ENCODE measurements at places on chromosomes 7 and 10.

DNA sequence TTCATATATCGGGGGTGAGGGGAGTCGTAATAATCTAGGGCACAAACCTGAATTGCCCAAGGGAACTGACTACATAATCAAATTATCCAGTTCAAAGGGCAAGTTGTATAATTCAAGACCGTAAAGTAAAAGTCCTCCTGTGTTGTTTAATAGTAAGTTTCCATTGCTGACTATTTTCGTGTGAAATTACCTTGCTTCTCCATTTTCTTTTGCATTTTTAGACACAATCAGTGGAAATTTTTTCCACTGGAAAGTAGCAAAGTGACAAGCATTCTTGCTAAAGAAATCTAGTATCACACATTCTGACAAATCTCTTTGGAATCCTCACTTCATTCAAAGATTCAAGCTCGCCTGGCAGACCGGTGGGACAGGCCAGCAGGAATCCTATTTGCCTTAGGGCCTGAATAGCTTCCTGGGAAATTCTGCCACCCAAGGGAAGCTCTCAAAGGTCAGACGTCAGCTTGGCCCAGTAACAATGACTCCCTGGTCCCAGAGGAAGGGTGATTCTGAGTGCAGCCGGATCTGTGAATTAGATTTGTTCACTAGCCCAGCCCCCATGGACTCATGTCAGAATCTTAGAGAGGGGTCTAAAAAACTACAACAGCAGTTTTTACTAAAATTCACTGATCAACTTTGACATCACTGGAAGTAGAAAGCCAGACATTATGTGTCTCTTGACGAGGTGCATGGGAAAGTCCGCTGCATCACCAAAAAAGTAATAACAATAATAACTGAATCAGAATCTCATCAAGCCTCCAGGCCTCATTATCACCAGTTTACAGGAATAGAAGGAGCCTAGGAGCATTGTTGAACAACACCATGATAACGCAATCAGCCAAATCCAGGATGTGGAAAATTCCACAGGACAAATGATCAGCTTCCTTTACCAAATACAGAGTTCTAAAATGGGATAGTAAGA, 161.0 kb downstream of the SKIDA1 start:
- no peak for DNase-seq

DNA sequence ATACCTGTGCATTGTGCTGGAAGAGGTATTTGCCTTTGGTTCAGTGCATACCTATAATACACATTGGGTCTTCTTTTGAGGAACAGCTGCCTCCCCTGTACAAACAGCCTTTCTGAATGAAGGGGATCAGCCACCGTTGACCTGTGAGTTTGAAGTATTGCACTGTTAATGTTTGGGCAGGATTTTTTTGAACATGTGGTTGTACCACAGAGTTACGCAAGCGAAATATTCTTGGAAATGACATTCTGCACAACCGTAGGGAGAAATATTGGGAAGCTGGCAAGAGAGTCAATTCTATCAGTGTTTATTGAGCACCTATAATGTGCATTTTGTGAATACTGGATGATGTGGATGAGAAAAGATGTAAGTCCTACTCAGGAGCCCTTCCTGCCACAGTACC, 270.6 kb downstream of the AUTS2 start:
- DNase-seq: no peak

DNA sequence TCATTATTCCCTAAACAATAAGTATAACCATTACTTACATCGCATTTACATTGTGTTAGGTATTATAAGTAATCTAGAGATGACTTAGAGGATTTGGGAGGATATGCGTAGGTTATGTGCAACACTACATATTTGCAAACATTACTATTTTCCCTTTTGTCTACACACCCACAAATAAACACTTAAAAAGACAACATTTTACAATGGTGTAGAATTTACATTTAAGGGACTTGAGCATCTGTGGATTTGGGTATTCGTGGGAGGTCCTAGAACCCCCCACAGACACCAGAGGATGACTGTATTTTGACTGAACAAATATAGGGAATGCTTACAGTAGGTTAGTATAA, 220.2 kb upstream of the MYO3A start:
- DNase-seq: no peak

GRCh38 chr7:50273301-50273700, 31.2 kb upstream of the IKZF1 start:
- no peak for DNase-seq

DNA sequence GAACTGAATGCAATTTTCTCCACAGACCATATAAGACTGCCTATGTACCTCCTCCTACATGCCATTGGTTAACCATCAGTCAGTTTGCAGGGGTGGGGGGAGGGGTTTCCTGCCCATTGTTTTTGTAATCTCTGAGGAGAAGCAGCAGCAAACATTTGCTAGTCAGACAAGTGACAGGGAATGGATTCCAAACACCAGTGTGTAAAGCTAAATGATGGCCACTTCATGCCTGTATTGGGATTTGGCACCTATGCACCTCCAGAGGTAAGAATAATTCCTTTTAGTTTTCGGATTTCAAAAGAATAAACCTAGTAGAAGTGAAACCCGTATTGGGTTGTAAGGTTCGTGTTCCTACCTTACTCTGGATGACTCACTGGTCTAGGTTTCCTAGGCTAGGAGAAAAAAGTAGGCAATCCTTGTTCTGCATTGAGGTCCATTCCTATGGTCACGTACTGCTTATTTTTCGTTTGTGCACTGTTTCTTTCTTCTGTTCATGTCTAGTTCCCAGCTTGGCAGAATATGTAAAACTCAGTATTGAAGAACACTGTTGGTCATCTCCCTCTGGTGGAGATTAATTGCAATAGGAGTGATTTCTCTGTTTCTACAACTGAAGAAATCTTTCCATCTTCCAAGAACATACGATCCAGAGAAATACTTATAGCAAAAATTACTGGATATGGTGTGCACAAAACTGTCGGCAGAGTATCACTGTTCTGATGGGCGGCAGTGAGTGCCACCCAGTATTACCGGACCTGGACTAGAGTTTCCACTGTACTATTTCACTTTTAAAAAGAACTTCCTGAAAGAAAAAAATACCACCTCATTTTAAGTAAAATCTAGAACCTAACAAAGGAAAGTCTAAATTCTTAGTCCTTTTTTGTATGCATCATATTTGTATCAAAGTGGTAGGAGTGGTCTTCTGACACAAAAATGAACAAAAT, at the start of gene AKR1C3:
TSS of gene AKR1C3 (plus strand) at position 150 of the 941 bp plus-strand sequence. CDS start at position 181, 31 bp downstream.
- no peak for DNase-seq

DNA sequence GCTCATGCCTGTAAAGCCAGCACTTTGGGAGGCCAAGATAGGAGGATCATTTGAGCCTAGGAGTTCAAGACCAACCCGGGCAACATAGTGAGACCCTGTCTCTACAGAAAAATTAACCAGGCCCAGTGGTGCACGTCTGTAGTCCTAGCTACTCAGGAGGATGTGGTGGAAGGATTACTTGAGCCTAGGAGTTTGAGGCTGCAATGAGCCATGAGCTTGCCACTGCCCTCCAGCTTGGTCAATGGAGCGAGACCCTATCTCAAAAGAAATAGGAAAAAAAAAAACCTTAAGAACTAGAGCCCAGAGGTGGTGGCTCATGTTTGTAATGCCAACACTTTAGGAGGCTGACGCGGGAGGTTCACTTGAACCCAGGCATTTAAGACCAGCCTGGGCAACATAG, 2.2 kb downstream of the STRA8 start:
- no peak for DNase-seq

- DNase-seq: no peak
Observed at GRCh38 chr7:116501425-116502167, 2.1 kb downstream of the CAV2 start.

- DNase-seq: no peak
Observed at GRCh38 chr7:146331369-146331768, 214.8 kb downstream of the CNTNAP2 start.

GRCh38 chr7:151756076-151756731, 120.7 kb downstream of the PRKAG2 start:
- no peak for DNase-seq

- DNase-seq: no peak
Observed at GRCh38 chr7:134685250-134685649, 38.6 kb downstream of the BPGM start.

DNA sequence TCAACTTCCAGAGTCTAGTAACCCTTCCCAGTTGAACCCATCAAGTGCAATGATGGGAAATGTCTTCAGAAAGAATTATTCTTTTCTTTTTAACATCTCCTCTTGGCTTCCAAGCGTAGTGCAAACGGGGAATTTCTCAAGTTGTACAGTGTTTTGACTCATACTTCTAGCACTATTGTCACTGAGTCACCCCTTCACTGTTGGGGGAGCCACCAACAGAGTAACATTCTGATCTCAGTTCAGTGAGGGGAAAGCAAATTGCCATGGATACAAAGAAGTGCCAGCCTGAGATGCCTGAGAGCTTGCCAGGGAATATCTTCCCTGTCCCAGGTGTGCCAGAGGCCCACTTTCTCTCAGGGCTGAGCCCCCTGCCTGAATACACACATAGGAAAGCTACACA, 31.0 kb downstream of the CYP3A5 start:
- no peak for DNase-seq

GRCh38 chr10:71314694-71315225, 4.3 kb upstream of the SLC29A3 start:
- no peak for DNase-seq

GRCh38 chr7:18655912-18656311, 160.4 kb downstream of the HDAC9 start:
- no peak for DNase-seq

DNA sequence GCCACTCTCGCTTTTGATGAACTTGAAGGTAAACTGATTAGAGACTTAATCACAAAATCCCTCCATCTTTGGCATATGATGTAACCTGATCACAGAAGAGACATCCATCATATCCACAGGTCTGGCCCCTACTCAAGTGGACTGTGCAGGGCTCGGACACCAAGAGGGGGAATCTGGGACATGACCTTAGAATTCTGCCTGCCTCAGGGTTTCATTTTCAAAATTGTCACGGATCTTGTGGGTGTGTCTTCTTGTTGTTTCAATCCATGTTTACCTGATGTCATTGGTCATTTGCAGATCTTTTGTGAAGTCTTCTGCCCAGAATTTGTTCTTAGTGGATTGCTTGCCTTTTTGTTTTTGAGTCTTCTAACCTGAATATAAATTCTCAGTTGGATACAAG, 5.9 kb upstream of the ARMS2 start:
- DNase-seq: no peak

DNA sequence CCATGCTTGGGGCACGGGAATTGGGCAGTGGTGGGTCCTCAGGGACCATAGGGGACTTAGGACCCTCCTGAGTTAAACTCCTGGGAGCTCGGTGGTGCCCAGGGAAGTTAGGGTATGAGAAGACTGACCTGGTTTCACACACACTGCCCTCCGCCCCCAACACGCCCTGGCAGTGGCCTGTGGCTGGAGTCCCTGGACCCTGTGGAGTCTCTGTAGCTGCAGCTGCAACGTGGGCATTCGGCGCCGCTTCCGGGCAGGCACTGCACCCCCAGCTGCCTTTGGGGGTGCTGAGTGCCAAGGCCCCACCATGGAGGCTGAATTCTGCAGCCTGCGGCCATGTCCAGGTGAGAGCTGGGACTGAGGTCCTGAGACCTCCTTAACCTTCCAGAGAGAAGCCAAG, 29.9 kb upstream of the ZNF862 start:
- DNase-seq: no peak

GRCh38 chr7:28481091-28481926, 69.0 kb downstream of the CREB5 start:
- DNase-seq: no peak

- DNase-seq: no peak
Observed at GRCh38 chr7:122965306-122965705, 30.2 kb downstream of the TAS2R16 start.

GRCh38 chr10:930625-931325, 730 bp downstream of the LARP4B start:
- no peak for DNase-seq

- no peak for DNase-seq
Observed at GRCh38 chr7:876972-877311, 588 bp downstream of the GET4 start.

- no peak for DNase-seq
Observed at GRCh38 chr7:92584953-92585352, 5.2 kb downstream of the FAM133B start.

DNA sequence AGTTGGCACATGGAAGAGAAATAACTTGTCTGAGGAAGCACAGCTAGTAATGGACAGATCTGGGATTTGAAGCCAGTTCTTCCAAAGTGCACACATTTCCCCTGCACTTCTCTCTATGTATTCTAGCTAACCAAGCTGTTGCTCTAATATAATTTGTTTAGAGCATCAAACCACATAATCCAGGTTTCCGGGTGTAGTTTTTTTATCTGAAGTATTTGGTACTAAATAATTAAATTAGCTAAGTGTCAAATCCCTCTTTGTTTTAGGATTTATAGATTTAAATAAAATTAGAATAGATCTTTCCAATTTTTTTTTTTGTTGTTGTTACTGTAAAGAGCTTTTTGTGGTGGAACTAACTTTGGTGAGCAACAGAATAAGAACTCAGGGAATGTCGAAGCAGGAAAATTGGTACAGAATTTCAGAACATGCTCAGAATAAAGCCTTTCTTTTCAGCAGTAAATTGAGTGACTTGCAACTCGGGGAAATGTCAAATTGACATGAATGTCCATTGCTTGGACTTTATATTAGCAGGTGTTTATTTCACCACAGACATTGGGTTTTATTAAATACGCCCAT, 33.7 kb downstream of the CAMK1D start:
- DNase-seq: no peak

DNA sequence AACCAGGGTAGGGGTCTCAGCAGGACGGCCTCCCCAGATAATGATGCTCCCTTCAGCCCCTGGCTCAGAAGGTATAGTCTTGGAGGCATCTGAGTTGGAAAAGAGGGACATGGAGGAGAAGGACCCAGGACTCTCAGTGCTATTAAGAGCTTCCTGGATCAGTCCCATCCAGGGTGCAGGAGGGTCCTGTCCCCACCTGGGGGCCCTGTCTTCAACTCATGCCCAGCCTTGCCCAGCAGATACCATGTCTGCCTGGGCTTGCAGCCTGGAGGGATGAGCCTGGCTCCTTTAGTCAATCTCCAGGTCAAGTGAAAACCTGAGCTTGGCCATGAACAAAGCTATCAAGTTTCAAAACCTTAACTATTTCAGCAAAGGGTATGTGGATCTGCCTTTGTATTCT, 67.6 kb downstream of the PRTFDC1 start:
- no peak for DNase-seq

GRCh38 chr7:44477063-44477830, 13.2 kb downstream of the NUDCD3 start:
- DNase-seq: no peak

All from activated naive CD4-positive, alpha-beta T cell (primary cell).